Sigmoid colon (tissue), 7 donors: ENCODE measurements at places on chromosomes 4 and X. TPM values are rescaled to one million over a fixed set of nuclear protein-coding genes. Genes with fewer than 3 reads are reported as not detected.

- DNase-seq = no peak
- peak overlapping the region; percentile 89 for H3K27ac ChIP-seq
Measured at GRCh38 chr4:118981171-118981838, 92.7 kb downstream of the SYNPO2 start.

- H3K27me3 ChIP-seq = no peaks in the 10 kb centered on the region
- no peak for DNase-seq
- no peak overlapping the region for H3K27ac ChIP-seq
- no peak overlapping the region for H3K4me3 ChIP-seq
Measured at GRCh38 chr4:78601013-78601412, 49.4 kb downstream of the ANXA3 start.

- no peak overlapping the region for H3K4me3 ChIP-seq
- no peak for DNase-seq
- no peaks in the 10 kb centered on the region for H3K27me3 ChIP-seq
- H3K4me1 ChIP-seq = peaks cover 4% of the 10 kb centered on the region
- H3K27ac ChIP-seq = no peak overlapping the region
Measured at GRCh38 chr4:73865431-73866096, 3.6 kb upstream of the CXCL1 start.

- no peak overlapping the region for H3K4me3 ChIP-seq
- no peaks in the 10 kb centered on the region for H3K36me3 ChIP-seq
- no peak overlapping the region for H3K27ac ChIP-seq
- no peaks in the 10 kb centered on the region for H3K27me3 ChIP-seq
- DNase-seq = no peak
Measured at GRCh38 chrX:112642349-112642748, 37.4 kb downstream of the LHFPL1 start.

Gene PLCXD1
- polyA plus RNA-seq = 29.8 TPM

Gene VCX3B
- not detected for polyA plus RNA-seq

Gene PKD2
- 4.2 TPM for polyA plus RNA-seq

Gene CD40LG
- 2.6 TPM for polyA plus RNA-seq

Gene TMPRSS11A
- polyA plus RNA-seq = not detected

DNA sequence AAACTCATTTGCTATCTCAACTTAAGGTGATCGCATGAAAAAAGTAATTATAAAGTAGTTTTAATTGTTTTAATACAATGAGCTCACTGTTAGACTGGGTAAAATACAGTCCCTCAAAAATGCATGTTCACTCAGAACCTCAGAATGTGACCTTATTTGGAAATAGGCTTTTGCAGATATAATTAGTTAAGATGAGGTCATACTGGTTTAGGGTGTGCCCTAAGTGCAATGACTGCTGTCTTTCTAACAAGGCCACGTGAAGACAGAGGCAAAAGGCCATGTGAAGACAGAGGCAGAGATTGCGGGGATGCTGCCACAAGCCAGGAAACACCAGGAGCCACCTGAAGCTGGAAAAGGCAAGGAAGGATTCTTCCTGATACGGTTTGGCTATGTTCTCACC is 262.1 kb downstream of the NKX6-1 start:
- no peaks in the 10 kb centered on the region for H3K36me3 ChIP-seq
- no peak overlapping the region for H3K4me3 ChIP-seq
- H3K27me3 ChIP-seq = no peaks in the 10 kb centered on the region
- DNase-seq = no peak
- no peaks in the 10 kb centered on the region for H3K4me1 ChIP-seq
- H3K27ac ChIP-seq = no peak overlapping the region

- no peaks in the 10 kb centered on the region for H3K36me3 ChIP-seq
- no peak overlapping the region for H3K27ac ChIP-seq
- no peaks in the 10 kb centered on the region for H3K4me1 ChIP-seq
- DNase-seq = no peak
Measured at GRCh38 chr4:108466936-108467902, 153.2 kb upstream of the RPL34 start.

GRCh38 chrX:96688789-96689188 is 4.1 kb downstream of the DIAPH2 start:
- H3K36me3 ChIP-seq = no peaks in the 10 kb centered on the region
- no peak overlapping the region for H3K27ac ChIP-seq
- no peaks in the 10 kb centered on the region for H3K4me1 ChIP-seq
- H3K27me3 ChIP-seq = no peaks in the 10 kb centered on the region

- no peak overlapping the region for H3K4me3 ChIP-seq
- H3K27ac ChIP-seq = no peak overlapping the region
- H3K27me3 ChIP-seq = no peaks in the 10 kb centered on the region
- H3K4me1 ChIP-seq = peaks cover 36% of the 10 kb centered on the region
- H3K36me3 ChIP-seq = no peaks in the 10 kb centered on the region
Measured at GRCh38 chr4:26235500-26235899, 85.3 kb upstream of the RBPJ start.

Gene PITX2
- polyA plus RNA-seq = 2.1 TPM

Gene DACH2
- polyA plus RNA-seq = not detected

DNA sequence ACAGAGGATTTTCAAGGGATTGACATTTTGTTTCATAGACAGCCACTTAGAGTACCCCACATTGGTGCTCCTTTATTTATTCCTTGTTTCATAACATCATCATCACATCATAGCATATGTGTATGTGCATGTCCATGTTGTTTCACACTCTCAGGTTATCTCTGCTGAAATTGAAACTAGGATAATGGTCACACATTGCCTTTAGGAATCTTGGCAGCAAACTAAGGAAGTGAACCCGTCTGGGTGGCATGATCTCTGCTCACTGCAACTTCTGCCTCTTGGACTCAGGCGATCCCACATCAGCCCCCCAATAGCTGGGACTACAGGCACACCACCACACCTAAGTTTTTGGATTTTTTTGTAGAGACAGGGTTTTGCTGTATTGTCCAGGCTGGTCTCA is 234.2 kb upstream of the ANKRD50 start:
- no peak for DNase-seq
- no peak overlapping the region for H3K27ac ChIP-seq
- H3K4me3 ChIP-seq = no peak overlapping the region
- H3K27me3 ChIP-seq = no peaks in the 10 kb centered on the region
- H3K36me3 ChIP-seq = no peaks in the 10 kb centered on the region

Gene PCDH7
- 0.92 TPM for polyA plus RNA-seq

Gene SPANXN4
- not detected for polyA plus RNA-seq

Gene GUCY1A1
- 10.0 TPM for polyA plus RNA-seq

Gene GAGE1
- polyA plus RNA-seq = not detected

DNA sequence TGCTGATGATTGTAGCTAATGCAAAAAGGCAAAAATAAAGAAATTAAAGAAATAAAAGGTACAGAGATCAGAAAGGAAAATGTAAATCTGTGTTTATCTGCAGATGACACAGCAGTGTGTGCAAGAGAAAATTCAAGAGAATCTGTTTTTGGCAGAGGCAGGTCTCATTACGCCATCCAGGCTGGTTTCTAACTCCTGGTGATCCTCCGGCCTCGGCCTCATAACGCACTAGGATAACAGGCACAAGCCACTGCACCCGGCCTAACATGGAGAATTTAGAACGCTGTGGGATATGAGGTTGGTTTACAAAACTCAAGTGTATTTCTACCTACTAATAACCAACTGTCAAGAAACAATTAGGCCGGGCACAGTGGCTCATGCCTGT is 29.4 kb downstream of the CTBP1 start:
- no peak for DNase-seq
- peaks cover 5% of the 10 kb centered on the region for H3K4me1 ChIP-seq
- no peak overlapping the region for H3K27ac ChIP-seq
- no peak overlapping the region for H3K4me3 ChIP-seq
- H3K27me3 ChIP-seq = no peaks in the 10 kb centered on the region
- H3K36me3 ChIP-seq = peaks cover 59% of the 10 kb centered on the region

GRCh38 chrX:117487421-117487820 is 629.2 kb downstream of the KLHL13 start:
- DNase-seq = no peak
- H3K4me1 ChIP-seq = peaks cover 12% of the 10 kb centered on the region
- no peaks in the 10 kb centered on the region for H3K27me3 ChIP-seq
- no peak overlapping the region for H3K27ac ChIP-seq
- H3K36me3 ChIP-seq = no peaks in the 10 kb centered on the region

DNA sequence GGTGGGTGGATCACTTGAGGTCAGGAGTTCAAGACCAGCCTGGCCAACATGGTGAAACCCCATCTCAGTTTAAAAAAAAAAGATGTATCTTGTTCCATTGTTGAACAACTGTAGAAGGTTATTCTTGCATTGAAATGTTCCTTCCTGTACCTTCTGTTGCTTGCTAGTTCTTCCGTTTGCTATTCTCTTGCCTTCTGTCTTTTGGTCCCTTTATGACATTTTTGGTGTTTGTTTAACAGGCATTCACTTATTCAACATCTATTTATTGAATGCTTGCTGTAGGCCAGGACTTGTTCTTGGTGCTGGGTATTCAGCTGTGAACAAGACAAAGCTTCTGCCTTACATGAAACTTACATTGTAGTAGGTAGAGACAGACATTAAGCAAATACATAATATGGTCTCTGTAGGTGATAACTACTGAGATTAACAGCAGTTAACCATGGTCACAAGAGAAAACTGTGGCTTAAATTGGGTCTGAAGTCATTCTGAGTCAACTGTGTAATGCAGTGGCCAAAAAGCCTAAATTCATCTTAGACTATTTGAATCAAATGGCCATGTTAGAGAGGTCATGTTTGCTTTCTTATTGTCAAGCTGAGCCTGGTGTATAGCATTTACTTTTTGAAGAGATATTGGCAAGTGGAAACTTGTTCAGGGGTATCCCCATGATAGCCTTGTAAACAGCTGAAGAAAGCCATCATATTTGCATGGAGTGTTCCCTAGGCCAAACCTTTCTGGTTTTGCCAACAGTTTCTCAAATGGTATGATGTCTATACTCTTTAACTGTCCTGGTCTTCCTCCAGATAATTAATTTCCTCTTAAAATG is 35.6 kb downstream of the GAB1 start:
- H3K4me1 ChIP-seq = peaks cover 69% of the 10 kb centered on the region
- peak overlapping the region; percentile 53 for H3K27ac ChIP-seq
- no peaks in the 10 kb centered on the region for H3K27me3 ChIP-seq
- H3K4me3 ChIP-seq = no peak overlapping the region
- DNase-seq = no peak
- H3K36me3 ChIP-seq = no peaks in the 10 kb centered on the region

Gene TCEAL6
- not detected for polyA plus RNA-seq

DNA sequence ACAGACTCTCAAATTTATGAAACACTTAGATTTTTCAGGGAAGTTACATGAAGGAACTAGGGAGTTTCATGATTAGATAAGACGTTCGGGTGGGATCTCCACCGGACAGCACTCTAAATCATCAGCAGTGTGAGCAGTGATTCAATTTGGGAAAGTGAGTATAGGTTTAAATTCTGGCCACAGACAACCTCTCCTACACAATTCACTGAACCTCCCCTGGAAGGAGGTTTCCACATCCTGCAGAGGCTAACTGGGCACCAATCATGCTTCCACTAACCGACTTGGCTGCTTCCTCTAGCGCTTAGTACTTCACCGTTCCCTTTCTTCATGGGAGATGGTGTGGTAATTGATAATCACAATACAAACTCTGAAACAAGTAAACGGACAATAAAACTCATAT is 5.6 kb downstream of the CXCL9 start:
- no peak overlapping the region for H3K27ac ChIP-seq
- DNase-seq = no peak
- no peaks in the 10 kb centered on the region for H3K27me3 ChIP-seq
- no peak overlapping the region for H3K4me3 ChIP-seq
- no peaks in the 10 kb centered on the region for H3K36me3 ChIP-seq
- no peaks in the 10 kb centered on the region for H3K4me1 ChIP-seq

Gene PRIMPOL
- 12.0 TPM for polyA plus RNA-seq

GRCh38 chr4:152072906-152073305 is 312.1 kb upstream of the GATB start:
- no peak overlapping the region for H3K4me3 ChIP-seq
- DNase-seq = no peak

- H3K27ac ChIP-seq = no peak overlapping the region
- peaks cover 5% of the 10 kb centered on the region for H3K4me1 ChIP-seq
- no peaks in the 10 kb centered on the region for H3K36me3 ChIP-seq
- no peak overlapping the region for H3K4me3 ChIP-seq
- H3K27me3 ChIP-seq = no peaks in the 10 kb centered on the region
- no peak for DNase-seq
Measured at GRCh38 chr4:71266090-71266794, 72.6 kb upstream of the SLC4A4 start.

- no peaks in the 10 kb centered on the region for H3K4me1 ChIP-seq
- H3K27me3 ChIP-seq = no peaks in the 10 kb centered on the region
- H3K27ac ChIP-seq = no peak overlapping the region
- H3K36me3 ChIP-seq = no peaks in the 10 kb centered on the region
Measured at GRCh38 chrX:44705817-44706551, 137.8 kb upstream of the DUSP21 start.

Gene TEX28
- polyA plus RNA-seq = not detected

GRCh38 chr4:168562041-168562571 is 65.3 kb downstream of the PALLD start:
- H3K27ac ChIP-seq = no peak overlapping the region
- H3K4me1 ChIP-seq = no peaks in the 10 kb centered on the region
- no peaks in the 10 kb centered on the region for H3K27me3 ChIP-seq
- H3K36me3 ChIP-seq = no peaks in the 10 kb centered on the region
- DNase-seq = no peak
- no peak overlapping the region for H3K4me3 ChIP-seq

DNA sequence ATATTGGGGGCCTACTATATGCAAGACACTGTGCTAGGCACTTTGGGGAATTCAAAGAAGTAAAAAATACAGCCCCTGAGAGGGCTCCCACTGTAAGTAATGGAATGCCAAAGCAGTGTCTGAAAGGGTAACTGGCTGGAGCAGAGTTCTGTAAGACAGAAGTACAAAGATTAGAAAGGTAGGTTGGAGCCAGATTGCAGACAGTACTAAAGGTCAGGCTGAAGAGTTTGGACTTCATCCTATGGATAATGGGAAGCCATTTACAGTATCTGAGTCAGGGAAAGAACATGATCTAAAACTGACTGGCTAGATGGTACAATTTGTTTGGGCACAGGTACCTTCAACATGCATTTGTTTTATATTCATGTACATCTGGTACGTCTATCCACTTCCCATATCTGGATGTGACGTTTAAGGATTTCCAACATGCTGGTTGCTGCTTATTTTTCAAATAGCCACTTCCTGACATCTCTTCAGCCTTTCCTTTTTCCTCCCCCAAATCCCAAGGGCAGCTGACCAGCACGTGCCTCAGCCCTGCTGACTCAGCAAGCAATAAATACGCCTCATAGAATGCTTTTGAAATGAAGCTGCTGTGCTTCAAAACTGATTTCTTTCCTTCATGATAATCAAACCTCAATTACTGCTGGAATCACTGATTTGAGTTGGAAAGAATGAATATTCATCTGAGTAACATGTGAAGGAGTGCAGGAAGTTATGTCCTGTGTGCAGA is 9.5 kb downstream of the ENOX2 start:
- no peaks in the 10 kb centered on the region for H3K27me3 ChIP-seq
- H3K27ac ChIP-seq = no peak overlapping the region
- no peak for DNase-seq
- H3K4me3 ChIP-seq = no peak overlapping the region
- no peaks in the 10 kb centered on the region for H3K36me3 ChIP-seq
- peaks cover 13% of the 10 kb centered on the region for H3K4me1 ChIP-seq

Gene CETN2
- polyA plus RNA-seq = 26.2 TPM

DNA sequence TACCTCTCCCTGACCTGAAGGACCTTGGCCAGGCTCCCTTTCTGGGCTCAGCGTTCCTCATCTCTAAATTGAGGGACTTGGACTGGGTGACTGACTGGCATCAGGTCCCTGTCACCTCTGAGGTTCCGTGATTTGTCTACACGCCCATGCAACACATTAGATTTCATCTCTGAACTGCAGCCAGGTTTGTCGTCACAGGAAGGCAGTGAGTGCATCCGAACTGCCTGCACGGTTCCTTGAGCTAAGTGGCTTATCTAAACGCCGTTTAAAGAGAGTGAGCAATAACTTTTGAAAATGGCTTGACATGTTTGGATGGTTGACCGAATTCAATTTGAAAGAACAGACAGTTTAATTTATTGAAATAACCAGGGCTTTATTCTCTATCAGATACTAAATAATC is 70.1 kb downstream of the PCYT1B start:
- H3K4me3 ChIP-seq = no peak overlapping the region
- H3K27me3 ChIP-seq = no peaks in the 10 kb centered on the region
- H3K27ac ChIP-seq = no peak overlapping the region
- no peaks in the 10 kb centered on the region for H3K4me1 ChIP-seq
